Tracheal epithelial cell (primary cell): ENCODE measurements at places on chromosomes 5 and 9. TPM values are rescaled to one million over a fixed set of nuclear protein-coding genes. Genes with fewer than 3 reads are reported as not detected.

CDC20B gene
- not detected in 2 replicates for total RNA-seq

CENPH gene
- 7.2 and 9.6 TPM in 2 replicates for total RNA-seq

TRIM14 gene
- total RNA-seq, result 9.0 and 9.6 TPM in 2 replicates

BSPRY gene
- 4.7 and 6.5 TPM in 2 replicates for total RNA-seq

BHMT2 gene
- 3.9 TPM in 1 of 2 replicates, not detected in the other for total RNA-seq

CYLC2 gene
- not detected in 2 replicates for total RNA-seq

C1QTNF3 gene
- 0.43 and 0.48 TPM in 2 replicates for total RNA-seq

PTBP3 gene
- 58.1 and 86.3 TPM in 2 replicates for total RNA-seq

EXOSC2 gene
- total RNA-seq, result 29.4 and 35.2 TPM in 2 replicates

CCL19 gene
- not detected in 2 replicates for total RNA-seq

SLC34A3 gene
- total RNA-seq, result not detected in 2 replicates

SCAMP1 gene
- total RNA-seq, result 91.0 and 93.0 TPM in 2 replicates

PRUNE2 gene
- total RNA-seq, result under 0.01 and 7.7 TPM in 2 replicates

RNF183 gene
- total RNA-seq, result under 0.01 and 1.9 TPM in 2 replicates

SLC6A18 gene
- total RNA-seq, result not detected in 2 replicates

ACTBL2 gene
- total RNA-seq, result 0.21 and 2.2 TPM in 2 replicates

CCL21 gene
- not detected in 2 replicates for total RNA-seq

CREBRF gene
- total RNA-seq, result 9.6 and 10.1 TPM in 2 replicates

C9 gene
- total RNA-seq, result not detected in 2 replicates

IL13 gene
- not detected in 2 replicates for total RNA-seq
